RWPE1 (cell line): ENCODE measurements at places on chromosomes 5 and 9.

GRCh38 chr5:133974142-133974541, 5.7 kb upstream of the C5orf15 start:
- DNase-seq, result no peak

GRCh38 chr5:181131514-181131913, 545 bp upstream of the OR2V1 start:
- no peak for DNase-seq

- DNase-seq, result no peak
Observed at GRCh38 chr5:150753463-150753862, 5.4 kb downstream of the DCTN4 start.

DNA sequence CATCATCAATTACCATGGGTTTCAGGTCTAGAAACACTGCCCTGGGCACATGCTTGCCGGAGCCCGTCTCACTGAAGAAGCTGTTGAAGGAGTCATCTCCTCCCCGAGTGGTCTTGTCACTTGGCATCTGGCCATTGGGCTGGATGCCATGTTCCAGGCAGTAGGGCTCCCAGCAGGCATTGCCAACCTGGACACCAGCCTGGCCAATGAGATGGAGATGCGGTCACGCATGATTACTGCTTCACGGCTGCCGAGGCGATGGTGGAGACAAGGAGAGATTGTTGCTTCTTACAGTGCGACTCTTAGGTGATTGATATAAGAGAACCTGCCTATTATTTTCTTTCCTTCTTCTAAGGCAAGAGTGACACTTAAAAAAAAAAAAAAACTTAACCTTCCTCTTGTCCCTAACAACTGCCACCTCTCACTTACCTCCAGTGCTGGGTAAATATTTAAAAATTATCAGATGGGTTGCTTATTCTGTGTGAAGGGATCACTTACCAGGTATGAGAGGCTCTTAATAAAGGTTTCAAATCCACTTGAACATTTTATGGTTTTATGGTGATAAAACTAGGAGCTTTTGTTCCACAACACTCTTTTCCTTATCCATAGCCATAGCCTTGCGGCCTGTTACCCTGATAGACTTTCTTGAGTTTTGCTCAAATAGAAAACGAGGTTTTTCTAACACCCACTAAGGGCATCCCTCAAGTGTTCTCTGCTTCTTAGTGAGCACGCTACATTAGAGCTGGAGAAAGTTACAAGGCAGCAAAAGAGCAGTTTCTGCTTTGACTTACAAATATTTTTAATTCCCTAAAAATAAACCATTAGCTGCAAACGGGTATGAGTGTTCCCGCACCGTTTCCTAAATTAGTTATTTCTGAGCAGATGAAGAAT, 41.2 kb downstream of the NIM1K start:
- DNase-seq, result no peak

GRCh38 chr9:82600536-82601292, 462.2 kb downstream of the RASEF start:
- DNase-seq, result no peak
